ENCODE measurements at places on chromosomes 6 and 20.

GRCh38 chr20:48618631-48619030 lies 209.2 kb downstream of the PREX1 start:
- no peak for DNase-seq

DNA sequence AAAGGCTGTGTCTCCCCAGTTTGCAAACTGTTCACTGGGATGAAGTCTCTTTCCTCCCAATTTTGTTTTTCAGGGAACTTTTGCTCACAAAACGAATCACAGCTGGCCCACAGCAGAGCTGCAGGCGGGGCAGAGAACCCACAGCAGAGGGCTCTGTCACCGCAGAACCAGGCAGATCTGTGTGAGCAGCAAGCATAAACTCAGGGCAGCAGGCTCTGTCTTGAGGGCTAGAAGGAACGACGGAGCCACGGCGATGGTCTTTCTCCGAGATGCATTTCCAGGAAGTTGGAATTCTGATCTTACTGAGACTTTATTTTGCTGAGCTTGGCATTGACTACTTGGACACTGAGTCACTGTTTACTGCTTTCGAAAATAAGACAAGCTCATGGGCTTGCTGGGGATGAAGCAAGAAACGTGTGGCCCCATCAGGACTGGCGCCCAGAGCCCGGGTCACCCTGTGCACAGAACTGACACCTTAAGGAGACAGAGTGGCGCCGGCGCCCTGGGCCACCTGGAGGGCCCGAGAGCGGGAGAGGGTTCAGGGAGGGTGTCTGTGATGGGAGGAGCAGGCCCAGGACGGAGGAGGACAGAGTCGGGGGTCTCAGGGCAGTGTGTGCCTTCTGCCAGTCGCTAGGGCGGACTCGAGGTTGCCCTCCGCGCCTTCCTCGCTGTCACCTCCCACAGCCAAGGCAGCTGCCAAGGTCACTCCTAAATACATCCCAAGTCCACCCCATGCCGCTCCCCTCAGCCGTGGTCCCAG lies 106.3 kb upstream of the NXT1 start:
- DNase-seq = no peak

DNA sequence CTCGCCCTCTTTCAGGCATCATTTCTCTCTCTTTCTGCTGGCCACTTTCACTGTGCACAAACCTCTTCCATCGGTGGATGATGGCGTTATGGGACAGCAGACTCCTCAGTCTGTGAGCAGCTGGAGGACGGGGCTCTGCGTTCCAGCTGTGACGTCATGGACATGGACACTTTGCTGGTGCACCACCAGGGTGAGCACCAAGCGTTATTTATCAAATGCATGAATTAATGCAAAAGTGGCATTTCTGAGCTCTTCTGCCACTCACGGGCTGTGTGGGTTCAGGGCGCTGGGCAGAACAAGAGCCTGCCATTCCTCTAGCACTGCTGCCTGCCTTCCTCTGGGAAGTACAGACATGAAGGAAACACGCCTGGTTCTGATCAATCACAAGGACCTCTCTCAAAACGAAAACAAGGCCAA lies 82.9 kb upstream of the MPC1 start:
- DNase-seq = no peak

DNA sequence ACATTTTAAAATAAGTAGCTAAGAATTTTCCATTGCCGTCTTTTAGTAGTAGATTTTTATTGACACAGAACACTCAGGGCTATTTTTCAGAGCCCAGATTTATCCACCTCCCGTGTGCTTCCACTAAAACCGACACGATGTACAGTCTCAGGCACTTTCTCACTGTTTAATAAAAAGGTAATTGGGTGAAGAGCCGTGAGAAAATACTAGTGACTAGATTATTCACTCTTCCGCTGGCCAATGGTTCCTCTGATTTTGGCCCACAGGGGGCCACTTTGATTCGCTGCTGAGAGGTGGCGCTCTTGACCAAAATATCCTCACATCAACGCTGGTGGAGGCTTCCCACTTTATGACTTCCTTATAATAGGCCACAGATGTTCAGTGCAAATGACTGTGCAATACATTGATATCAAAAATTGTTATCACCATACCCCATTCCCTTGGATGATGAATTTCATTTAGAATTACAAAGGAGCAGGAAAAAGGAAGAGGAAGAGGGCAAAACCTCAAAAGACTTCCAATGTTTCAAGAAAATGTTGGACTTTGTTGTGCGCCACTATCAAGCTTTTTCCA lies 12.3 kb upstream of the HDDC2 start:
- DNase-seq = no peak

DNA sequence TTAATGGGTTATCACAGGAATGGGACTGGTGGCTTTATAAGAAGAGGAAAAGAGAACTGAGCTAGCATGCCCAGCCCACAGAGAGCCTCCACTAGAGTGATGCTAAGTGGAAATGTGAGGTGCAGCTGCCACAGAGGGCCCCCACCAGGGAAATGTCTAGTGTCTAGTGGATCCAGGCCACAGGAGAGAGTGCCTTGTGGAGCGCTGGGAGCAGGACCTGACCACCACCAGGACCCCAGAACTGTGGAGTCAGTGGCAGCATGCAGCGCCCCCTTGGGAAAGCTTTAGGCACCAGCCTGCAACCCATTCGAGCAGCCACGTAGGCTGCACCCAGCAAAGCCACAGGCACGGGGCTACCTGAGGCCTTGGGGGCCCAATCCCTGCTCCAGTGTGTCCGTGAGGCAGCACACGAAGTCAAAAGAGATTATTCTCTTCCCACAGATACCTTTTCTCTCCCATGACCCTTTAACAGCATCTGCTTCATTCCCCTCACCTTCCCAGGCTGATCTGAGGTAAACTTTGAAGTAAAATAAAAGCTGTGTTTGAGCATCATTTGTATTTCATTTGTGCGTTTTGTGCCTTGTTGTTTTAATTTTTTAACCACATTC lies 4.4 kb downstream of the HLA-E start:
- no peak for DNase-seq

DNA sequence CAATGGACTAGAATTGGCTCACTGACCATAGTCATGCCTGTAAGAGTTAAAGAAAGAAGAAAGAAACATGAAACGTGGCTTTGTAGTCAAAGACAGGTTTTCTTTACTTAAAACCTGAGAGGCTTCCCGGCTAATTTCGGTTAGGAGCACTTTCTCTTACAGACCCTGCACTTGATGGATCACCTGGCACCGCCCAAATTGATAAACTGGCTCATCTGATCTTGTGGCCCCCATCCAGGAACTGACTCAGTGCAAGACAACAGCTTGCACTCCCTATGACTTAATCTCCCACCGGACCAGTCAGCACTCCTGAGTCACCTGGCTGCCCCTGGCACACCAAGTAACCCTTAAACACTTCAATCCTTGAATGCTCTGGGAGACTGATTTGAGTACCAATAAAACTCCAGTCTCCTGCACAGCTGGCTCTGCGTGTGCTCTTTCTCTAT lies 12.3 kb downstream of the TMEM14B start:
- DNase-seq = no peak

GRCh38 chr6:24492475-24492874 lies 2.3 kb upstream of the ALDH5A1 start:
- no peak for DNase-seq

DNA sequence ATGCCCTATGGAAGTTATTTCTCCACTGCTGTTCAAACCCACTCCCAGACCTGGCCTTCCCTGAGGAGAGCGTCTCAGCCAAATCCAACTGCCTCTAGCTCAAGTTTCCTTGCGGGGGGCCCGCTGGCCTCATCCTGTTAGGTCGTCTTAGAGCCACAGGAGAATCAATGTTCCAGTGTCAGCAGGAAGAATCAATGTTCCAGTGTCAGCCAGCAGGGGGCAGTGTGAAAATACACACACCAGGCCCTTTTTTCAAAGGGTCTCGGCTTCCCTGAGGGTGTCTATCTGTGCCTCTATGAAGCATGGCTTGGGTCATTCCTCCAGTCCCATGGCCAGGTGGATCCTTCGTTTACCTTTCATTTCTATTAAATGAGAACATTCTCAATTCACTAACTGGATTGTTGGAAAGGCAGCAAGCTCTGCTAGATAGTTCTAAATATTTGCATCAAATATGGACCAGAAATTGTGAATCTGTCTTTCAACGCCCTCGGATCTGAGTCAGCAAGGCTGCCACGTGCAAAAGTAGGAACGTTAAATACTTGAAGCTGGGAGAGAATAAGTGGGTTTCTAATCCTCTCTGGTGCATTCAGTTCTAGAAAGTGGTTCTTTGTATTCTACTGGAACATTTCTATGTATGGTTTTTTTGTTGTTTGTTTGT lies 19.2 kb downstream of the PRND start:
- peak; percentile 44 for DNase-seq

GRCh38 chr6:31702819-31703716 lies at the start of gene ABHD16A:
Gene ABHD16A (minus strand): TSS chr6:31703324. CDS start chr6:31703281, 43 bp downstream.
- peak; percentile 93 for DNase-seq

DNA sequence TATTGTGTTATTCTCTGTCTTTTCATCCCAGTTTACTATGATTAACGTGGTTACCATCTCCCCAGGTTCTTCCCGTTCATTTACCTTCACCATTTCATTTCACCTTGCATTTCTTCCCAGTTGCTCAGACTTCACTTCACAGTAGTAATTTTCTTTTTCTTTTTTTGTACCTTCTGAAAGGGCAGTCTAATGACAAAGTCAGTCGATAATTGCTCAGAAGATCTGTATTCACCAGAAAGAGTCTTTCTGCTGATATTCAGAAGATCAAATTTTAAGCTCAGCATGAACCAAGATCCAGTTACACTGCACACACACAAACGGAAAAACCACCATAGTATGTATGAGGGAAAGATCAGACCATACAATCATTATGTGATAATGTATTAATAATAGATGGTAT lies 265.5 kb downstream of the ADGB start:
- DNase-seq = no peak

DNA sequence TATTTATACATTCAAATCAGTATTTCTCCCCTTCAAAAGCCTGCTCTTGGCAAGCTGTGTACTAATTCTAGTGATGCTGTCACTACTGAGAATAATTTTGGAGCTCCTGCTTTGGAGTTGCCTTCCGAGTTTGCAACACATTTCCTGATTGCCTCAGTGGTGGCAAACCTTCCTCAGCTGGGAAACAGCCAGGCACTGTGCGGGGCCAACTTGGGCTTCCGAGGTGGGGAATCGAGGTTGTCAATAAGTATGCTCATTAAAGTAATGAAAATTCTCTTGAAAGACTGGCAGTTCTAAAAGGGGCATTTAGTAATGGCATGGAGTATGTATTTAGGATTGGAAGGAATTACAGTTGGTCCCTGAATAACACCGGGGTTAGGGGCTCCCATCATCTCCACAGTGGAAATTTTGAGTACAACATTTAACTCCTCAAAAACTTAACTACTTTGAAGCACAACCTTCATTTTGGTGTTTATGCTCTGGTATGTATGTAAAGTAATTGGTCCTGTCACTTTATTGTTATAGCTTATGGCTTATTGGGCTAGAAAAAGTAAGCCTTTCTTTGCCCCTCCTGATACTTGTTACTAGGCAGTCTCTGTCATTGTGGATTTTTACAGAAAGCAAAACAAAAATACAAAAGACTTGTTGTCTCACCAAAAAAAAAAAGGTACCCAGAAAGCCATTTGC lies 2.7 kb downstream of the PAQR8 start:
- DNase-seq = no peak
